CD4-positive, alpha-beta memory T cell (primary cell): ENCODE measurements at places on chromosomes 12 and 14.

DNA sequence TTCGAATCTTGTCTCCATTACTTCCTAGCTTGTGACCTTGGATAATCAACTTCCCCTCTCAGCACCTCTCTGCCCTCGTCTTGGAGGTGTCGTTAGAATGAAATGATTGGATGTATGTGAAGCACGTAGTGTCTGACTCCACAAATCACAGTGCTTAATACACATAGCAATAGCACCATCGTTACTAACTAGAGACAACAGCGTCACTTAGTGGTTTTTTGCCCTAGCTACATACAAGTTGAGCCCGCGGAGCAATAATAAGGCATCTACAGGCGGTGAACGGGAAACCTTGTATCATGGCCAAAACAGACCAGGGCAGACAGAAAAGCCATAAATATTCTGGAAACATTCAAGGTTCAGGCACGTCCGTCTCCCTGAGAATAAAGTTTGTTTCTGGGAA lies 154.9 kb downstream of the ASCL4 start:
- no peak for DNase-seq

- DNase-seq, result no peak
Measured at GRCh38 chr12:102691773-102692555, 211.6 kb upstream of the IGF1 start.

GRCh38 chr14:51168215-51168613 lies 71.8 kb upstream of the TMX1 start:
- no peak for DNase-seq

DNA sequence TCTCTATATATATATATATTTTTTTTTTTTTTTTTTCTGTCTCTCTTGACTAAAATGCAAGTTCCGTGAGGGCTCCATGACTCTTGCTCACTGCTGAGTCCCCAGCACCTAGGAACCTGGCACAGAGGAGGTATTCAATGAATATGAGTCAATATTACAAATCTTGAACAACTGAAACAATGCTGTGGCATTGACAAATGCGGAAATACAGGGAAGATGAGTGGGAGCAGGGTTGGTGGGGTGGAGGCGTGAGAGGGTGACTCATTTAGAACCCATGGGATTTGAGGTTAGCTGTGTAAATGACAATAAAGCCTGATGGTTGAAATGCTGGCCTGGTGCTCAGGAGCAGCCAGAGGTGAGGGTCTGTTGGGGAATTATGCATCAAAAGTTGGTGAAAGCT lies 121.7 kb upstream of the FUT8 start:
- no peak for DNase-seq

DNA sequence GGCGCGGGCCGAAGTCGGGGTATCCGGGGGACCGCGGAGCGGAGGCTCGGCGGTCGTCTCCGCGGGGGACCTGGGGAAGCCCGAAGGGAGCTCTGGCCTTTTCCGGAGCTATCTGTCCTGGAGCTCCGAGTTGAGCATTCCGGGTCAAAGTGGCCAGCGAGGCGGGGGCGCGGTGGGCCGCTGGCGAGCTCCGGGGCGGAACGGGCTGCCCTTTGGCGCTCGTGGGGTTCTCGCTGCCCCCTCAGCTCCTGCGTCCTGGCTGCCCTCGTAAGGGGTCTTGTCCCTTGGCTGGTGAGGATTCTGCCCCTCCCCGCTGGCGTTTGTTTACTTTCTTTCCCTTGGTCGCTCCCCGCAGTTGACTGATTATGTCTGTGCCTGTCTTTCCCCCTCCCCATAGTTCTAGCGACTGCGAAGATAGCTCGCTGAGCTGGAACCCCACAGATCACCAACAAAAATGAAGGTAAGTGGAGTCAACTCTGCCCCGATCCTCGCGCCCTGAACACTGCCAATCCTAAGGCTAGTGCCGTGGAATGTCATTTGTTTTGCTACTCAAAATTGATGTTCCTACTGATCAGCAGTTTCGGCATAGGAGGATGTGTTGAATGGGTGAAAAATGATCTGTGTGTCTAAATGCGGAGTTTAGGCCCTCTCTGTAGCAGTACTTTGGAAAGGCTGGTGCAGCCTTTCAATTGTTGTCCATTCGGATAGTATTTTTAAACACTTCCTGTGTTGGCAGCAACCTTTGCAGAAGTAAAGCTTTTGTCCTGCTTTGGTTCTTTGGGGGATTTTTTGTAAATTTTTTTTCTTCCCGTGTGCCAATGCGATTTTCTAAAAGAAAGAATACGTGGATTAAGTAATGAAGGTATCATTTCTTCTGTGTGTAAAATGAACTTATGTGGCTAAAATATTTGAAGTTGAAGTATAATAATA lies 1.3 kb downstream of the ARID4A start:
- DNase-seq, result no peak
